ENCODE measurements at places on chromosomes 11 and 22.

- DNase-seq = no peak
Measured at GRCh38 chr11:35398881-35399280, 20.5 kb downstream of the SLC1A2 start.

DNA sequence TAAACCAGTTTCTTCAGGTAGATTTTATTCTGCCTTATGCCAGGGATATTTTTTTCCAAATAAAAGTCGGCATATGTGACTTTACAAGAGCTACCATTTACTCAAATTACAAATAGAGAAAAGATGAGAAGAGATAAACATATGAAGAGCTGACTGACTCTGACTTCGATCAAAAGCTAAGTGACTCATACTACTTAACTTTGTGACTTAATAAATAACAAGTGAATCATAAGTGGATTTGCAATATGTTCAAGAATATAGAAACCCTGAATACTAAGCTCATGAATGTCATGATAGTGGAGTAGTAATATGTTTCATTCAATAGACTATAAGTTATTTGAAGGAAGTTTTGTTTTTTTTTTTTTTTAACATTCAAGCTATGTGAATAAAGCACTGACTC lies 130.5 kb upstream of the ANO3 start:
- no peak for DNase-seq

DNA sequence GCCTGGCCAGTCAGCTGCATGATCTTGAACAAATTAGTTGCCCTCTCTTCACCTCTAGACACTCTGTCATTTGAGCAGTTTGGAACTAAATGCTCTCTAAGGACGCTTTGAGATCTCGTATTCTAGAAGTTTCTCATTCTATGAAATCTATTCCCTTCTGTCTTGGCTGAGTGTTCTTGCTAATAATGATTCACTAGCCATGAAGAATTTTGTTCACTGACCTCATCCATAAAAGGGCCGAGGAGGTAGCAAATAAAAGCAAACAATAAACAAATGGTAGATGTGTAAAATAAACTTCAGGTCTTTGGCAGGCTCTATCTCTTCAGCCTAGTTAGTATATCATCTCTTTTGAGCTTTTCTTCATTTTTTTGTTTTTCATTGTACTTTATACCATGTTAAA lies 76.6 kb downstream of the USP35 start:
- no peak for DNase-seq

DNA sequence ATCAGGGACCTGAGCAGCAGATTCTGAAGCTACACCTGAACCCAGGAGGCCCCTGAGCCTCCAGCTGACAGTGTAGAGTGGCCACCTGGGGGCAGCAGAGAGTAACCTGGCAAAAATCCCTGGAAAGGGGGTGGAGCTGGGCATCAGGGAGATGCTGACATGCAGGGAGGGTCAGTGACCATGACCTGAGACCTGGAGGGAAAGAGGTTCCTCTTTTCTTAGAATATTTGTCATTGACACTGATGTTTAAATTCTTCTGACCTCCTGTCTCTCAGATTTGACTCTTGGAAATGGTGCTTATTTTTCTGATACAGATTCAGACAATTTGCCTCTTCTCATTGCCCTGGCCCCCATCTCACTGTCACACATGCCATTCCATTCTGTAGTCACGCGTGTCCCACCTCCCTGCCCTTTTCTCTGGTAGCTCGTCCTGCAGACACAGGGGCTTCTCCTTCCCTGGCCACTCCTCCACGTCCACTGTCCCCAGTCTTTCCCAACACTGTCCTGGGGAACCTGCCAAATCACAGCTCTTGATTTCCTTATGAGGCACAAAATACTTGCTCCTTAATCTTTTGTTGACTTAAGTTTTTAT lies 117.2 kb upstream of the IGLL5 start:
- peak; percentile 22 for DNase-seq

GRCh38 chr11:9662273-9662672 lies 1.6 kb upstream of the SWAP70 start:
- DNase-seq = no peak

DNA sequence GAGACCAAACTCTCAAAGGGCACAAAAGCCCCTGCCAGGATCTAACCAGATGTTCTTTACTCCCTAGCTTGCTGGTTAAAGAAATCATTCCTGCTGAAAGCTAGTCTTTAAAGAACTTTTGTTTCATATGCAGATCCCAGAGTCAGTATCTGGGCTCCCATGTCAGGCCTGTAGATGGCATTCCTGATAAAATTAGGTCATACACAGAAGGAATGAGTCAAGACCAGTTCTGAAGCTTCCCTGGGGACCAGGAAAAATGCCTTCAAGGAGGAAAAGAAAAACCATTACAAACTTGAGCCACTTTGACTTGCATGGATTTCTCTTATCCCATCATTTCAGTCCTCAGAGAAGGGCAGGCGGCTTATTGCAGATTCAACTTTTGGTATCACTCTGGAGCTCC lies 5.9 kb downstream of the DBX1 start:
- no peak for DNase-seq

DNA sequence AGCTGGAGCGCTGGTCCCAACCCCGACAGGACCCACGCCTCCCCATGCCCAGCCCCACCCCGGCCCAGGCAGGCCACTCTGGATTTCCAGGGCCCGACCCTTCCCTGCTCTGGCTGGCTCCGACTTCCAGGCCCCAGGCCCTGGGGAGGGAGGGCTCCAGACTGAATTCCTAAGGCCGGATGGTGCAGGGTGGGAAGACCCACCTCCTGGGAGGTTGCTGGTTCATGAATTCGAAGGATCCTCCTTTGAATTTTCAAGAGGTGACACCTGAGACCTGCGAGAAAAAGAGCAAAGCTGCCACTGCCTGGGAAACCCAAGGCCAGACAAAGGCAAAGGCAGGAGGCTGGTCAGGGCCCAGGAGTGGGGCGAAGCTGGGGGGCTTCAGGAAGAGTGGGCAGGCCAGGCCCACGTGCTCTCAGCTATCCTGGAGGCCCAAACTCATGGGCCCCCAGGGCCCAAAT lies 47.0 kb upstream of the LINC01488 start:
- no peak for DNase-seq

- no peak for DNase-seq
Measured at GRCh38 chr11:127670374-127671119, 670.0 kb upstream of the KIRREL3 start.

GRCh38 chr22:48893288-48894063 lies 934.2 kb downstream of the BRD1 start:
- DNase-seq = no peak

DNA sequence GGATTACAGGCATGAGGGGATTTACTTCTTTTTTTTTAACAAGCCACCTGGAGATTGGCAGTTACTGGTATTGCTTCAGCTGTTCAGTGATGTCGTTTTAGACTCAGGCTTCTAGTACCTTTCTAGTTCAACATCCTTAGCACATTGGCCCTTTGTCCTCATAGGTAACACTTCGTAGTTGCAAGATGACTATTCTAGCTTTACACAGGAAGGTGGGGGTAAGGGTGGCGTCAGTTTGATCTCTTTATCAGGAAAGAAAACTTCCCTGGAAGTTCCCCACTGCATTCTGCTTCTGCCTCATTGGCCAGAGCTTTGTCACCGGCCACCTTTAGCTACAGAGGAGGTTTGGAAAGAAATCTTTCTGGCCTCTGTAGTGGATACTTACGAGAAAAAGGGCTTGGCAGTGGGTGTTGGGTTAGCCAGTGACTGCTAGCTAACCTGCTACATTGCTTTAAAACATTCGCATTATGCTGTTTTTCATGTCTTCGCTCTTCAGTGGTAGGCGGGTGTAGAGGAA lies 40.7 kb downstream of the SFI1 start:
- DNase-seq = no peak

DNA sequence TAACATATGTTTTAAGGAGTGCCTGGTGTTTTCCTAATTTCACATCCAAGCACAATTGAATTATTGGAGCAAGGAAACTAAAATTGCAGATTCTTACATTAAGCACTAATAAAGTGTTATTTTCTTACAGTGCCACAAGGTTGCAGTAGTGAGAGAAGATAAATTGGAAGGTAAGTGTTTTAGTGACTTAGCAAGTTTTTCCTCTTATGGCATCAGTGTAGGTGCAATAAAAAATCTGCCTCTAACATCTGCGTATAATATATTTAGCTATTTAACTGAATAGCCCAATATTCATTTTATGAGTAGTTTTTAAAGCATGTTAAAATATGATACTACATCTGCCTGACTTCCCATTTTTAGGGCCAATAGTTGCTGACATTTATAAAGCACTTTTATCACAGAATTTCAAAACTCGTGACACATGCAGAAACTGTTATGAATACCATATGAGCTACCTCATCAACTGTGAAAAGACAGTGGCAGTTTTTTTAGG lies 19.0 kb downstream of the POLD3 start:
- no peak for DNase-seq

GRCh38 chr11:79040348-79040747 lies 400.5 kb downstream of the TENM4 start:
- no peak for DNase-seq

DNA sequence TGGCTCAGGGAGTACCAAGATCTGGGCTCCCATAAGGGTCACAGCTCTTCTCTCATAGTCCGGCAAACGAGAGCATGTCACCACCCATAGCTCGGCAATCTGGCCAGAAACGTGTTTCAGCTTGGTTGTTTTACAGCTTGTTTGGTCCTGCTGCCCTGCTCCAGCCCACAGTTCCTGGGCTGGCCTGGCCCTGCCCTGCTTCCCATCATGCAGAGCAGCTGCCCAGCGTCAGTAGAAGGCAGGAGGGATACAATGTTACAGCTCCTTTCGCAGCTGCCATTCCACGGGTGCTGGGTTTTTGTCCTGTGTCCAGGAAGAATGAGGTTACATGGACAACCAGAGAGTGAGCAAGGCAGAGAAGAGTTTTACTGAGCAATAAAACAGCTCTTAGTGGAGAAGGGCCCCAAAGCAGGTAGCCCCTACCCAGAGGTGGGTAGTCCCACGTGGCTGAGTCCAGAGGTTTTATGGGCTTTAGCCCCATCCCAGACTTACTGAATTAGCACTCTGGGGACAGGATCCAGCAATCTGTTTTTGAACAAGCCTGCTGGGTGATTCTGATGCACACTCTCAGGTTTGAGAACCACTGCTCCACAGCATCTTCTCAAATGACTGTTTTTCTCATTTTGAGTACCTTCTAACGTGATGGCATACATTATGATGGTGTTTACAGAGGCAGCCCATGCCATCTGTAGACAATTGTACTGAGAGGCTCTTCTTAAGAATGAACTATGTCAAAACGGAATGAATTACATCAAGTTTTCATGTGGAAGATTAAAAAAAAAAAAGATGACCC lies 5.8 kb upstream of the MS4A18 start:
- no peak for DNase-seq

- no peak for DNase-seq
Measured at GRCh38 chr11:117905524-117905923, 23.7 kb downstream of the TMPRSS13 start.

- no peak for DNase-seq
Measured at GRCh38 chr11:41996533-41996932, 537.1 kb upstream of the LRRC4C start.

DNA sequence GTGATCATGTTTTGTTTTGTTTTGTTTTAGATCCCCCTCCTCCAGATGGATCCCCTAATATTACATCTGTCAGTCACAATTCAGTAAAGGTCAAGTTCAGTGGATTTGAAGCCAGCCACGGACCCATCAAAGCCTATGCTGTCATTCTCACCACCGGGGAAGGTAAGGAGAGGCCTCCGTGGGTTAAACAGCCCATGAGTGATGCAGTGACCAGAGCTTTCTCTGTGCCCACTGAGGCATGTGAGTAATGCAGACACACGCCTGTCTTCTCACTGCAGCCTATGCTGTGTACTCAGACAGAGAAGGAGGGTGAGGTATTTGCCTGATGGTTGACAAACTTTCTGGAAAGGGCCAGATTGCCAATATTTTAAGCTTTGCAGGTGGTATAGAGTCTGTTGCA lies 73.7 kb upstream of the OR4B1 start:
- no peak for DNase-seq

- DNase-seq = no peak
Measured at GRCh38 chr11:103749158-103749557, 287.3 kb upstream of the DDI1 start.

DNA sequence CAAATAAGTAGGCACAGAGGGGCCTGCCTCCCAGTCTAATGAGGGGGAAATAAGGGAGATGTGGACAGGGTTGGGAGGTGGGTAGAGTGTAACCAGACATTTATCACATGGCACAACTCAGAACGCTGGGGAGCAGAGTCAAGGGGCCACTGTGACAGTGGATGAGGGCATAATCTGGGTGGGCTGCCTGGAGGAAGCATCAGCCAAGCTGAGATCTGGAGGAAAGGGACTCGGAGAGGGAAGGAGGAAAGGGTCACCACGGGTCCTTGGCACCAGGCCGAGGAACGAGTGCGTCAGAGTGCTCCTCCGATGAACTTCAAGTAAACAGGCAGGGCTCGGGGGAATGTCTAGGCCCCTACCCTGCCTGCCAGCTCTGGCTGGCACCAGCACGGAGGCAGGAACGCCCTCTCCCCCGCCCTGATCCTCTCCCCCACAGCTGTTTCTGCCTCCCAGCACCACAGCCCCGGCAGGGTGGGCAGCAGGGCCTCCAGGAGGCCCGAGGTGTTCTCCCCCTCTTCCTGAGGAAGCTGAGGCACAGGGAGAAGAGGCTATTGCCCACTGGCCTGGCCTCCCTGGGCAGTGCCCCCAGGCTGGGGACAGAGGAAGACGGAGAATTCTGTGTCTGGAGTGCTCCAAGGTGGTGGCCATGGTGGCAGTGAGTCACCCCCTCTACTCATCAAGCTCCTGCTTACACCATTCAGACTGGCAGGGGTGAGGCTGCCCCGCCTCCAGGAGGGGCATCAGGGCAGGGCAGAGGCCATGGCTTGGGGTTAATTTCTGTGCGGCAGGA lies 4.2 kb downstream of the ALDH3B1 start:
- no peak for DNase-seq

DNA sequence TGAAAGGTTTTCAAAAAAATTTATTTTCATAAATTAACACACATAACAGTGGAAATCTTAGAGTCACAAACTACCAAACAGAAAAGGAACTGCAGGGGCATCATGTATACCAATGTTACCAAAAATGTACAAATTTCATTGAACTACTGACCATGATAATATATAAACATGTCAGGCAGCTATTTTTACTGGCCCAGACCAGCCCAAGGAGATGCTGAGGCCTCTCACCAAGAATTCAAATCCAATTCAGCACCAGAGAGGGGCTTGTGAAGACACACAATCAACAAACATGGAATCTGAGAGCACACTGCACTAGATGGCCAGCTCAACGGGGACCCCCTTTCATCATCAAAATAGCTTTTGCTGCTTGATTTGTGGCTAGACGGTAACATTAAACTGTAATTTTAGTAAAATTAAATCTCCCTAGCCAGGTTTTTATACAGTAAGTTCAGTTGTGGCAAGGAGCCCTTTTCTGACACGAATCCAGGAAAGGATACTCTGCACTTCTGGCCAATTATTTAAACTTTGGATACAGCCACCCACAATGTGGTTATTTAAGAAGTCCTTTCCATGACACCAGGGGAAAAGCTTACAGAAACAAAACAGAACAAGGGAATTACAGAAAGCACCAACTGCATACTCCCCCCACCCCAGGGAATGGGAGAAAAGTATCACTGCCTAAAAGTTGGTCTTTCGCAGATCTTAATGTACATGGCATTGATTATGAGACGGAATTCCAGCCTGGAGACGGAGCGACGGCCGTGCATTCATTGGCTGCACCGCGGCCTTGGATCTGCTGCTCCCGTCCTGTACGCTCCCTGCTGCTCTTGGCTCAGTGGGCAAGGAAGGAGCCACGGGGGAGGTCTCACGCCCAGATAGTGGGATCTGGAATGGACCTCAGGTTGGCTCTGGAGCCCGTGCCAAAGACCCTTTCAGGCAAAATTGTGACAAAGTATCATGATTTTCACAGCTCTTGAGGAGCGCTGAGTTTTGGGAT lies 19.6 kb upstream of the PISD start:
- no peak for DNase-seq

Measured in activated effector memory CD4-positive, alpha-beta T cell treated with Interleukin-2 at 50 U/mL for 16 hours (primary cell).